ENCODE measurements at places on chromosomes 13 and 19.

DNA sequence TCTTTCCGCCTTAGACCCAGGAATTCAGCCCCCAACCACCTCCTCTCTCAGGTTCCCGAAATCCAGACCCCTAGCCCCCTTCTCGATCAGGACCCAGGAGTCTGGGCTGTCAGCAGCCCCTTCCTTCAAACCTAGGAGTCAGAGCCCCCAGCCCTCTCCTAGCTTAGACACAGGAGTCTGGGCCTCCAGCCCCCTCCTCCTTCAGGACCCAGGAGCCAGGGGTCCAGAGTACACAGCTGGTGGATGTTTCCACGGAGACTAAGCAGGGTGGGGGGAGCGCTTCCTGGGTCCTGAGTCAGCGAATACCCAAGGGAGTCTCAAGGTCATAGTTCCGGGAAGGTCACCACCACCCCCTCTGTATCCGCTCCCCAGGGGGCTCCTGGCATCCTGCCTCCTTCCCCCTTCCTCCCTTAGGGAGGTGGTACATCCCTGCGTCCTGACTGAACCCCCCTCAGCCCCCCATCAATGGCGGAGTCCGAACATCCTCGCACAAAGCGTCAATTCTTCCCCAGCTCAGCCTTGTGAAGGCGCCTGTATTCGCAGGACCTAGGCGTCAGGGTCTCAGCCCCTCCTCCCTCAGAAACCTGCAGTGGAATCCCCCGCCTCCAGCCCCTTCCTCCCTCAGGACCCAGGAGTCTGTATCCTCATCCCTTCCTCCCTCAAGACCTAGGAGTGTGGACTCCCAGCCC, 4.6 kb downstream of the CADM4 start:
- peak; percentile 63 for DNase-seq

DNA sequence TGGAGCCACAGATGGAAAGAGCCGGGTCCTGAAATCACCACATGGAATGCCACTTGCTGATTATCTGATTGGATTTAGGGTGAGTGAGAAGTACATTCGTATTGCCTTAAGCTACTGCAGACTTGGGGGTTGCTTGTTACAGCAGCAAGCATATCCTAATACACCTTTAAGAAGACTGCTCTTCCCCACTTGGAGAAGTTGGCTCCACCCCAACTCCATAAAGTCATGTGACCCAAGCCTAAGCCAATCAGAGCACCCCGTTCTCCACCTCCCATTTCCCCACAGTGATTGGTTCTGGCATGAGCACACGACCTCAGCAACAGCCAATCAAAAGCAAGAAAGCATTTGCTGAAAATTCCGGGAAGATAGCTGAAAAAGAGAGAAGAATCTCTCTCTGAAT, 23.1 kb downstream of the CACNA1A start:
- no peak for DNase-seq

DNA sequence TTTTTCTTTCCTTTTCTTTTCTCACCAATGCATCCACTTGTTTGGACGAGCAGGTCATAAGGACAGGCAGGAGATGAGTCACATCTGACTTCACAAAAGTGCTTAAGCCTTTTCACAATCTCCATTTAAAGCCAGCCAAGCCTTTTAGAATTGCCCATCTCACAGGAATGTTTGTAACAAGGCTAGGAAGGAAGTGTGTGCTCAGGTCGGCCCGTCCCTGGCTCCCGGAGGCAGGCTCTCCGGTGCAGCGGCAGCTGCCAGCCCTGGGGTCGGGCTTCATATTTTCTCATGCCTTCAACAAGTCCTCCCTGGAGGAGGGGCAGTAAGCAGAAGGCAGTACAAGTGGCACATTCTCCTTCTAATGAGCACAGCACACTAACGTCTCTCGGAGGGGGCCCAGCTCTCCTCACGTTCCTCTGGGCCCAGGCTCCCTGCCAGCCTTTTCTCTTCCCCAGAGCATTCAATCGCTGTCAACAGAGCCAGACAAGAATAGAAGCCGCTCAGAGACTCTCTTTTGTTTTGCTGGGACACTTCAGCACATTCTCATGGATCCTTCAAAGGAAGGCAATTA, 180.5 kb downstream of the COL4A1 start:
- peak; percentile 78 for DNase-seq

GRCh38 chr13:112879283-112879833, 89.7 kb upstream of the MCF2L start:
- DNase-seq: no peak

DNA sequence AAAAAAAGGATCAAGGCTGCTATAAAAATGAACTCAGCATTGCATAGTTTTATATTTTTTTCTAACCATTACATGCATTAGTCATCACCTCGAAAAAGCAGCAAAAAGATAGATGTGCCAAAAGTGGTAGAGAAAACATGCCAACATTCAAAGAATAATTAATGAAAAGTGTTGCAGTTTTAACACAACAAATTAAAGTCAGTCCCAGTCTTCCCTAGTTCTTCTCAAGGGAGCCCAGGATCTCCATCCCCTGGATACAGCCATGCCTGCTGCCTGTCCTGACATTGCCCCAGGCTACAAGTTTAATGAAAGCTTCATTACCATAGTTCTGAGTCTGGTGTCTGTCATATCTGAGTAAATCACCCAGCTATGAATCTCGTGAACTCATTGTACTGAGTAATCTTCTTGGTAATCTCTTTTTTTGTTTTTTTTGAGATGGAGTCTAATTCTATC, 116.6 kb upstream of the KLF12 start:
- DNase-seq: no peak

DNA sequence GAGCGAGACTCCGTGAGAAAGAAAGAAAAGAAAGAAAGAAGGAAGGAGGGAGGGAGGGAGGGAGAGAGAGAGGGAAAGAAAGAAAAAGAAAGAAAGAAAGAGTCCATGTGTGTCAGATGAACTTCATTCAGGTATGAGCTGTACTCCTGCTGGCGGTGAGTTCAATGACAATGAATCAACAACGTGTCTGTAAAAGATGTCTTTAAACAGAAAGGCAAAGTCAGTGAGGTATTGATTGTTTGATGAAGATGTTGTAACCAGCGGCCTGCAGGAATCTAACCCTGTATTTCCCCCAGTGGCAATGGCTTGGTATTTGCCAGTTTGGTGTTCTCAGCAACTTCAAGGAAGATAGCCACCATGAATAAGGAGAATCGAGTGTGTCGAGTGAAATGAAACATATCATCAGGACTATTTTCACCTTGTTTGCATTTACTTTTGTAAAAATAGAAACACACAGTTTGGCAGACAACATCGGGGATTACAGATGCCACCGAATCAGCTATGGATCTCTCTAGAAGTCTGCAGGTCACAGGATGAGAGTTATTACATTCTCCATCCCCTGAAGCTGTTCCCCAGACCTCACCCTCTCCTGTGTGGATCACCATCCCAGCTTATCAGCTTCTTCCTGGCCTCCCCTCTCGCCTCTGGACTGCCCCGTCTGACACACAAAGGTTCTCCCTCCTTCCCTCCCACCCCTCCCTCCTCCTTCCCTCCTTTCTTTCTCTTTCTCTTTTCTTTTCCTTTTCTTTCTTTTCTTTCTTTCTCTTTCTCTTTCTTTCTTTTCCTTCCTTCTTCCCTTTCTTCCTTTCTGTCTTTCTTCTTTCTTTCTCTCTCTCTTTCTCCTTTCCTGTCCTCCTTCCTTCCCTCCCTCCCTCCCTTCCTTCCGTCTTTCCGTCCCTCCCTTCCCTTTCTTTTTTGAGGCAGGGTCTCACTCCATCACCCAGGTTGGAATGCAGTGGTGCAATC, 8.2 kb upstream of the SBK3 start:
- no peak for DNase-seq

DNA sequence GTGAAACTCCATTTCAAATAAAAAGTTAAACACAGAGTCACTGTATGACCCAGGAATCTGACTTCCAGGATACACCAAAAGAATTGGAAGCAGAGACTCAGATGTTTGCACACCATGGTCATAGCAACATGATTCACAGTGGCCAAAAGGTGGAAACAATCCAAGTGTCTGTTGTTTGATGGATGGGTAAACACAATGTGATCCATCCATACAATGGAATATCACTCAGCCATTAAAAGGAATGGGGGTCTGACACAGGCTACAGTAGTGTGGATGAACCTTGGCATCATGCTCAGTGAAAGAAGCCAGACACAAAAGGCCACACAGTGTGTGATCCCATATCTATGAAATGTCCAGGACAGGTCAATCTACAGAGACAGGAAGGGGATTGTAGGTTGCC, 174.3 kb downstream of the PTPRS start:
- DNase-seq: no peak

DNA sequence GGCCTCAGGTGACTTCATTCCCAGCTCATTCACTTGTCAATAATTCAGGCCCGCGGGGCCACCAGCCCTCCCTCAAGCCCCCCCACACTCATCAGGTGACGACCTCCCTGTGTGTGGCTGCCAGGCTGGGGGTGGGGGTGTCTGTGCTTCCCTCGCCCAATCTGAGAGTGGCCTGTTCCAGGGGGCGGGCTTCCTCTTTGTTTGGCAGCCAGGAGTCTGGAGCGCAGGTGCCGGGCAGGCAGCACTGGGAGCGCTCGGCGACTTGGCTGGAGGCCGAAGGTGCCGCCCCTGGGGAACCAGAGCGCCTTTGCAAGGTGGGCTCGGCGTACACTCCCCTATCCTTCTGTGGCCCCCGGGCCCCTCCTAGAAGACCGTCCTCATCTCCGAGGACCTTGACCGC, 5.4 kb upstream of the ZNF98 start:
- no peak for DNase-seq

GRCh38 chr13:49098771-49099512, 121.2 kb upstream of the MLNR start:
- DNase-seq: no peak

- no peak for DNase-seq
These were observed 325.8 kb downstream of the LMO7 start for GRCh38 chr13:75961911-75962310.

- peak; percentile 40 for DNase-seq
These were observed 9.6 kb downstream of the CAPN12 start for GRCh38 chr19:38734426-38735256.

GRCh38 chr19:42271861-42272534, 2.9 kb downstream of the CIC start:
- DNase-seq: no peak

DNA sequence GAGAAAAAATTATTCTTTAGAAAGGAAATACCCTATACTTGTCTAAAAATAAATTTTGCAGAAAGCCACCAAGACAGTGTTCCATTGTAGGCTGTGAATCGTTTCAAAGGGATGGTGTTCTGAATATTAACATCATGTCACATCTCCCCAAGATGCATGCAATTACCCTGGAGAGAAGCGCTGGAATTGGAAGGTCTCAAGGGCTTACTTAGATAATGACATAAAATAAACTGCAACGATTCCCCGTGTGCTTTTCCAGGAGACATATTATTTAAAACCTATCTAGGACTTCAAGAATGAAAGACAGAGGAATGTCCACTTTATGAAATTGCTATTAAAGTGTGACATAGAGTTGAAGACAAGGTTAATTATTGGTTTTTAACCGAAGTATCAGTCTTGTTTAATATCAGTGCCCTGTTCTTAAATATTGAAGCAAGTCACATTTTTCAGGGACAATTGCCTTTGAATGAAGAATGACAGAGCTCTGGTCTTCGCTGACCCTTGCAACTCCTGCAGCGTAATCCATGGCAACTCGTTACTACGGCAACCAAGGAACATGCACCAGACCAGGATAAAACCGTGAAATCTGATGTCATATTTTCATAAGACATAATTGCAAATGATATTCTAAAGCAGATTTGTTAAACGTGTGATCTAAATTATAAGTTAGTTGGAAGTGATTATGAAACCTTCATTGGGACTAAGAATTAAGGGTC, 91.7 kb downstream of the EFNB2 start:
- DNase-seq: no peak

GRCh38 chr13:50370303-50370950, 355.2 kb downstream of the KCNRG start:
- no peak for DNase-seq

DNA sequence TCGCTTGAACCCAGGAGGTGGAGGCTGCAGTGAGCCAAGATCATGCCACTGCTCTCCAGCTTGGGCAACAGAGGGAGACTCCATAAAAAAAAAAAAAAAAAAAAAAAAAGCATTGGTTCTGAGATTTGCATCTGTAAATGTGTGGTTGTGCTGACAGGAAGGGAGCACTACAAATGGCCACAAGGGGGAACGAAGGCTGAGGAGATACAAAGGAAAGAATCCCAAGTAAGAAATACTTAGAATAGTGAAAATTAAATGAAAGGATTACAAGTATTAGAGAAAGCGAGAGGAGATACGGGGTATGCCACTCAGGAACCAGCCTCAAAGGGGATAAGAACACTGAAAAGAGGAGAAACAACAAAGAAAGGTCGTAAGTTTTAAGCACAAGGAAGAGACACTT, 284.9 kb downstream of the KLF12 start:
- DNase-seq: peak; percentile 42

DNA sequence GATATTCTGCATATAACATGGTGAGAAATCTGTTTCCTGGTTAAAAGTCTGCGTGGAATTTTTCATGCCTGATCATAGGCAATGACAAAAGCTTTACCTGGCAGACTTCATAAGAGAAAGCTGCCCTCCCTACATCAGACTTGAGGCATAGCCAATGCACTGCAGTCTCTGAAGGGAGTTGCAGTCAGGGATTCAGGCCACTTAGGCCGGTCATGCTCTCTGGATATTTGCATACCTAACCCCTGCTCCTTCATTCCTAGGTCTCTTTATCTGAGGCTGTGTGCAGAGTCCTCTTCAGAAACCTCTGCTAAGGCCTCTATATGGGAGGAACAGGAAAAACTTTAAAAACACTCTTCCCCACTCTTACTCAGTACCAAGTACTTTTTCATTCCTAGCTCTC, 287.4 kb downstream of the PCDH17 start:
- DNase-seq: no peak

GRCh38 chr13:113588394-113589111, 4.0 kb downstream of the TFDP1 start:
- no peak for DNase-seq

DNA sequence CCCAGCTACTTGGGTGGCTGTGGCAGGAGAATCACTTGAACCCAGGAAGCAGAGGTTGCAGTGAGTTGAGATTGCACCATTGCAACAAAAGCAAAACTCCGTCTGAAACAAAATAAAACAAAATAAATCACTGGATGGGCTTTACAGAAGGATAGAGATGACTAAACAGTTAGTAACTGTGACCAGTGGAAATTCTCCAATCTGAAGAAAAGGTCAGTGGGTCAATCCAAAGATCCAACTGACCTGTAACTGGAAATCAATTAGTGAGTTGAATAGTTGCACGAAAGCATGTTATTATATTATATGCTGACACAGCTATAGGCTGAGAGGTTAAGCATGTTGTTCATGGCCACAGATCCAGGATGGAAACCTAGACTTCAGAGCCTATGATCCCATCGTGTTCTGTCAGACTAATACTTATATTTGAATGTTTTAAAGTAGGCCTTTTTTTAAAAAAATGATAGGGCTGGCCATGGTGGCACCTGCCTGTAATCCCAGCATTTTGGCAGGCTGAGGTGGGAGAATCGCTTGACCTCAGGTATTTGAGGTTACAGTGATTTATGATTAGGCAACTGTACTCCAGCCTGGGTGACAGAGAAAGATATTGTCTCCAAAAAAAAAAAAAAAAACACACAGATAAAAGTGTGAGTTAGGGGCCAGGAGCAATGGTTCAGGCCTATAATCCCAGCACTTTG, 1.4 kb downstream of the ECH1 start:
- no peak for DNase-seq

Data from hepatocyte (in vitro differentiated cells).